Foreskin melanocyte (primary cell): ENCODE measurements at places on chromosomes 16 and 17.

- DNase-seq: no peak
Observed at GRCh38 chr17:72726936-72727335, 365.6 kb downstream of the SLC39A11 start.

DNA sequence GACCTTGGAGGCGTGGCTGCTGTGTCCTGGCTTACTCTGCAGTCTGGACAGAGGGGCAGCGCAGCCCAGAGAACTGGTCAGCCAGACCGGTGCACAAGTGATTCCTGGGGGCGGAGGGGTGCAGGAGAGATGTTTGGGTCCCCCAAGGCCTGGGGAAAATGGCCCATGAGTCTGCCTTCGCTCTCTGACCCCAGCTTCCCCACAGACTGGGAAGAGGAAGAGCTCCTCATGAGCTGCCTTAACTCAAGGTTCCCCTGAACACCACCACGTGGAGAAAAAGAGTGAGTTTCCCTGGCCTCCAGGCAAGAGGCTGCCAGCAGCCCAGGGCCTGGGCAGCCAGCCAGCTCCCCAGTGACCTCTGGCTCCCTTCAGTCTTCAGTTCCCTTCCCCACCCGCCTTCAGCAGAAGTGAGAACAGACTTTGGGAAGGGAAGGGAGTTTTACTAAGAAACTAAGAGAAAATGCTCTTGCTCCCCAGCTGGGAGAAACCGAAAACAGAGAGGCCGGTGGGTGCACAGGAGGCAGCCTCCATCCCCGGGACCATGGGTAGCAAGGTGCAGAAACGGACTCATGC is 2.0 kb upstream of the C17orf99 start:
- DNase-seq: no peak

DNA sequence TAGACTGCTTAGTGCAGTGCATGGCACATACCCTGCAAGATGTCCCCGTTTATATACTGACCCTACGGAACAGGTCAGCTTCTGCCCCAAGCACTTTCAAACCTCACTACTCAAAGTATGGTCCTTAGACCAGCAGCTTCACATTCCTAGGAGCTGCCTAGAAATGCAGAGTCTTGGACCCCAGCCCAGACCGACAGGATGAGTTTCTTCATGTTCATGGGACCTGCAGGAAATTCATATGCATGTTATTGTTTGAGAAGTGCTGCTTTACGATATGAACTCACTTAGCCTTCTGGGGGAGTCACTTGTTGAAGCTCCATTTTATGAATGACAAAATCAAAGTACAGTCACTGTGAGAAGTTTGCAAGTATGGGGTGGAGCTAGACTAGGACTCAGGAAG is 82.6 kb downstream of the DYNLRB2 start:
- no peak for DNase-seq

DNA sequence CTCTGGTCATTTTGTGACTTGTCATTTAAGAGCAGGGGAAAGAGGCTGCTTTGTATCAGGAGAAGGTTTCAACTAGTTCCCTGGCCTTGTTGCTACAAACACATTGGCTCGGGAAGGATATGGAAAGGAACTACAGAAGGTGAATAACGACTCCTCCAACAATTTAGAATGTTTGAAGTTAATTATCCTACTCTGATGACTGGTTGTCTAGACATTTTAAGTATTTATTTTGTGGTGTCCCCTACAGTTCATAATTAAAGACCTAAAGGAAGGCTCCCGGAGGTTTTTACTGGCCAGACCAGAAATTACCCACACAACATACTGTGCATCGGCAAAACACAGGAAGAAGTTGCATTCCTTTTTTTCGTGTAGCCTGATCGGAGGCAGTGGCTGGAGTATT is 515.8 kb upstream of the SALL1 start:
- DNase-seq: no peak

DNA sequence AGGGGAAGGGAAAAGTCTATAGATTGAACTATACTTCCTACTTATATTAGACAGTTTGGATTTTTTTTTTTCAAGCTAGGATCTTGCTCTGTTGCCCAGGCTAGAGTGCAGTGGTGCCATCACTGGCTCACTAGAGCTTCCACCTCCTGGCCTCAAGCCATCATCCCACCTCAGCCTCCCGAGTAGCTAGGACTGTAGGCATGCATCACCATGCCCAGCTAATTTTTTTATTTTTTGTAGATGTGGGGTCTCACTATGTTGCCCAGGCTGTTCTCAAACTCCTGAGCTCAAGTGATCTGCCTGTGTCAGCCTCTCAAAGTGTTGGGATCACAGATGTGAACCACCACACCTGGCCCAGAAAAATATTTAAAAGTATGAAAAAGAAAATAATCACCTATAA is 121.0 kb upstream of the HAS3 start:
- no peak for DNase-seq

GRCh38 chr17:39244600-39245570 is 19.1 kb upstream of the STAC2 start:
- peak; percentile 63 for DNase-seq

DNA sequence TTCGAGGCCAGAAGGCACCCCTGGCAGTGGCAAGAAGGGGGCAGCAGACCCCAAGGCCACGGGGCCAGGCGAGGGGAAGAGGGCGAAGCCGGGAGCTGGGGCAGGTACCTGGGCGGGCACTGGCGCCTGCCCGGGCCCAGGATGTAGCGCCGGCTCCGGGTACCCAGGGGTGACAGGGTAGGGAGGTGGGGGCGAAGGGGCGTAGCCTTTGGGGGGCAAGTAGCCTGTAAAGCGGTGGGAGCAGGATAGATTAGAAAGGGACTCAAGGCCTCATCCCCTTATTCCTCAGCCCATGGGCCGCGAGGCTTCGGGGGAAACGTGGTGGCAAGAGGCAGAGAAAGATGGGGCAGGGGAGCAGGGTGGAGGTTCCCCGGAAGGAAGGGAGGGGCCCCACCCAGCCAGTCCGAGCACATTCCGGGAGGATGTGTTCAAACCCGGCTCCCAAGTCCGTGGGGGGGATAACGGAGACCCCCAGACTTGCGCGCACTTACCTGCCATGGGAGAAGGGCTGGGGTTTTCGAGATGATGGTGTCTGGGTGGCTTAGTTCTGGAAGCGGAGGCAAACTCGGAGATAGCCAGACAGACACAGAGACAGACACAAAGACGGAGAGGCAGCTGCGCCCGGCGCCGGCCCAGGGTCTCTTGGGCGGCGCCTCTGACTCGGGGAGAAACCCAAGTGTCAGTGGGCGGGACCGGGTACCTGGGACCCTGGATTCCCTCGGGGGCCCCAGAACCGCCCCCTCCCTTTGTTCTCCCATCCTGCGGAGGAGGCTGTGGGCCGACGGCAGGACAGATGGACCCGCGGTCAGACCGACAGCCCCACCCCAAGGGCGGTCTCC is 493 bp downstream of the PLSCR3 start:
- DNase-seq: no peak

- DNase-seq: no peak
Observed at GRCh38 chr16:9665851-9666271, 516.4 kb downstream of the GRIN2A start.

- no peak for DNase-seq
Observed at GRCh38 chr16:3998793-3999478, 117.3 kb downstream of the ADCY9 start.

GRCh38 chr17:80727409-80727755 is 182.7 kb downstream of the RPTOR start:
- no peak for DNase-seq

- DNase-seq: no peak
Observed at GRCh38 chr16:88074041-88074440, 122.8 kb downstream of the BANP start.

- DNase-seq: no peak
Observed at GRCh38 chr17:48719642-48720265, 2.6 kb downstream of the PRAC1 start.

DNA sequence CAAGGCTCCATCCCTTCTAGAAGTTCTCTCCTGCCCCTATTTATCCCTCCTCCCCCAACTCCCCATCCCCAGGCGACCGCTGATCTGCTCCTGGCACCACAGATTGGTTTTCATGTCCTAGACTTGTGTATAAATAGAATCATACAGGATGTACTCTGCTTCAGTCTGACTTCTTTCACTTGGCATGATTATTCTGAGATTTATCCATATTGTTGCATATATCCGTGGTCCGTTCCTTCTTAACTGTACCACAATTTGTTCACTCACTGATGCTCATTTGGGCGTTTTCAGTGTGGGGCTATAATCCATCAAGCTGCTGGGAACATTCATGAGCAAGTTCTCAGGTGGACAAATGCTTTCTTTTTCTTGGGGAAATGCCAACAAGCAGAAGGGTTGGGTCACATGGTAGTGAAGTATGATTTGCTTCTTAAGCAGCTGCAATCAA is 23.9 kb downstream of the PITPNM3 start:
- no peak for DNase-seq

DNA sequence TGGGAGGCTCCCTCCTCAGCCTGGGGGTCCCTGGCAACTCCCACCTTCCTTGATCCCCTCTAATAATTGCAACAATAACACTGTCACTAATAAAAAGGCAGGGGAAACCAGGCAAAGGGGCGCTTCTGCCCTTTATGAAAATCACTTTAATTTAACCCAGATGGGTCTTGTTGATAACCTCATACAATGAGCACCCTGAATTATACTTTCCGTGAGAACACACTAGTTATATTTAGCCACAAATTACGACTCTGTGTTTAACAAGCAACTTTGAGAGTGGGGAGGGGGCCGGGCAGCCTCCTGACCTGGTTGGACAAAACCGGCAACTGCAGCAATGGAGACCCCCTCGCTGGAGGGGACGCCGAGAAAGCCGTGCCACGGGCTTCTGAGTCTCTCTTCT is 5.7 kb upstream of the BAHCC1 start:
- no peak for DNase-seq

DNA sequence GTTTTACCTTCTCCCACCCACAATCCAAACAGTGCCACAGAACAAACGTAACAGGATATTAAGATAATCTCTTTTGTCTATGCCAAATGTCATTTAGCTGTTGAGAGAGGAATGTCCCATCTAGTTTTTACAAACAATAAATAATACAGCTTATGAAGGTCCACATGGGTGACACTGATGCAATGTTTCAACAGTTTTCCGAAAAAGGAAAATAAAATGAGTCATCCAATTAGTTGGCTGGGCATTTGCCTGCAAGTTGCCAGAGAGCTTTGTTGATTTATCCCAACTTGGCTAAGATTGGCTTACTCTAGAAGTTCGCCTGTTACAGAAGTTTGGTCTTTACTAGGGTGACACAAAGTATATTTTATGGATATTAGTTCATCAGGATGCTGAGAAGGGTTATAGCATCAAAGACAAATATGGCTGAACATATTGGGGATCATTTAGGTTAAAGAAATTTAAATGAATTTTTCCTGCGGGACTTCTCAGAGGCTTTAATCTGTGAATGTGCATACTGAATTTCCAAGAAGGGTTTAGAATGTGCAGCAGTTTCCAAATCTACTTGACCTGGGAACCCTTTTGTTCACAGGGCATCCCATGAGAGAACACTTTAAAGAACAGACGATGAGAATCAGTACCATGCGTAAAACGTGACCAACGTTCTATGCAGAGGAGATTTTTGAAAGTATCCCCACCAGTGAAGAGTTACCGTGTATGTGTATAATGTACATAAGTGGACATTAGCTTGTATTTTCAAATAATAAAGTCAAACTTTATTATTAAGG is 73.1 kb downstream of the CDH13 start:
- peak; percentile 54 for DNase-seq

DNA sequence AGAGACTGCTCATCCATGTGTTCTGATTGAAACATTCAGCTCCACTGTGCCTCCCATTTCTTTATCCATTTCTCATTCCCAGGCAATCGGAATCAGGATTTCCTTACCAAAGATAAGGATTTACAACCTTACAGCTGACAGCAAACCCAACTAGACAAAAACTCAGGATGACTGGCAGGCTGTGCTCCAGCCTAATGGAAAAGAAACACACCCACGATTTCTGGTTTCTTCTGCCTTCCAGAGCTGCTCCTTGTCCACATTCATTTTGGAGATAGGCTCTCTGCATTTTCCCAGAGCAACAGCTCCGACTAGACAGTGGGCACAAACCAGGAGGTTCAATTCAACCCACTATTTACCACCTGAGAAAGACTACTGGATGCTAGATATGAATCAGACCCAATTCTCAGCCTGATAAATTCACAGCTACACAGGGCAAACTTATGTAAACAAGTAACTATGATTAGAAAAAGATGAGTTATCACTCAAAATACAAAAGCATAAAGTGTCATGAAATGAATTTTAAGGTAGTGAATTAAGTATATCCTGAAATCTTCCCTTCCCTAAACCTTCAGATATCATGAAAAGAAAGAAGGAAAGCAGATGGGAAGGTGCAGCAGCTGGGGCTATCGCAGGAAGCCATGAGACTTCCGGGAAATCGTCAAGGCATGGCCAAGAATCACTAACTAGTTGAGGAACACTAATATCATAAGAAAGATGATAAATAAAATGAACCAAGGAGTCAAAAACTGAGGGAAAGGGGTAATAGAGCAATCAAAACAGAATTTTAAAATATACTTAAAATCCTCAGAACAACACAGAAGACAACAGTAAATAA is 44.8 kb upstream of the CLEC18B start:
- no peak for DNase-seq

GRCh38 chr16:30524575-30525568 is 1.5 kb downstream of the ZNF768 start:
- no peak for DNase-seq

GRCh38 chr16:72992142-72992601 is 55.8 kb downstream of the ZFHX3 start:
- no peak for DNase-seq

DNA sequence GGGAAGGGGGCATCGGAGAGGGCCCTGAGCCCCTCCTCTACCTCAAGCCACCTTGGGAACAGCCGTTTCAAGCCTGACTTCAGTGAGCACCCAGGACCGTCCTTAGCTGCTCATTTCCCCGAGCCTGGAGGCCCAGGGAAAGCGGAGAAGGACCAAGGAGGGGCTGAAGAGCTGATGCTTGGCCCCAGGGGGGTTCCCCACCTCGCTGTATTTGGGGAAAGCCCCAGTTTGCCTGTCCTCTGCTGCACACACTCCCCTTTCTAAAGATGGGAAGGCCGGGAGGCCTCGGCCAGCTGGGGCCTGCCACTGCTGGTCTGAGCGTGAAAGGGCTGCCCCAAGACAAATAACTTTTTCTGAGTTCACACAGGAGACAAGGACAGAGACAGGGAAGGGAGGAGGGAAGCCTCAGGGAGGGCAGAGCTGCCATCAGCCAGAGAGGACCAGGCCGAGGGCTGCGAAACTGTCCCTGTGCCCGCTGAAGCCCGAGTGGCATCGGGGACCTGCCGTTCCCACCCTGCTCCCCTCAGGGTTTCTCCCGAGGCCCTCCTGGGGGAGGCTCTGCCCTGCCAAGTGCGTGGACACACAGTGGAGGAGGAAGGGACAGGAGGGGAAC is 11.6 kb downstream of the ZACN start:
- no peak for DNase-seq

DNA sequence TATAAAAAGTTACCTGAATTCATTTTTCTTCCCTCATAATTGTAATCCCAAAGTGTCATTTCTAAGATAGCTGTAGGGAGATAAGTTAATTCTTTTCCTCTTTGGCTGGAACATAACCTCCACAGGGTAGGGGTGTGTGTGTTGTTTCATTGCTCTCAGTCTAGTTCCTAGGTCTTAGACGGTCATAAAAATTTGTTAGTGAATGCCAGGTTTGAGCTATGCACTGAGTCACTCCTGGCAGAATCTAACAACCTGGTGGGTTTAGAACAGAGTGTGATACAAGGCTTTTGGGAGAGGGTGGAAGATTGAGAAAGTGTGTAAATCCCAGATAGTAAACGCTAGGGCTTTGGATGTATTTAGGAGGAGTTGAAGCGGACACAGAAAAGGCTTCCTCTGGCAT is 894 bp upstream of the PHKG2 start:
- peak; percentile 9 for DNase-seq

GRCh38 chr16:55542459-55543082 is 23.9 kb upstream of the CAPNS2 start:
- DNase-seq: no peak
